ENCODE measurements at places on chromosomes 11 and 22. TPM values are rescaled to one million over a fixed set of nuclear protein-coding genes. Genes with fewer than 3 reads are reported as not detected.

PHF5A gene
- total RNA-seq: 69.2 TPM

SLC5A1 gene
- total RNA-seq: not detected

C11orf52 gene
- not detected for total RNA-seq

OVCH2 gene
- total RNA-seq: not detected

DDX25 gene
- 0.32 TPM for total RNA-seq

OR52W1 gene
- total RNA-seq: not detected

LGR4 gene
- 0.05 TPM for total RNA-seq

DNA sequence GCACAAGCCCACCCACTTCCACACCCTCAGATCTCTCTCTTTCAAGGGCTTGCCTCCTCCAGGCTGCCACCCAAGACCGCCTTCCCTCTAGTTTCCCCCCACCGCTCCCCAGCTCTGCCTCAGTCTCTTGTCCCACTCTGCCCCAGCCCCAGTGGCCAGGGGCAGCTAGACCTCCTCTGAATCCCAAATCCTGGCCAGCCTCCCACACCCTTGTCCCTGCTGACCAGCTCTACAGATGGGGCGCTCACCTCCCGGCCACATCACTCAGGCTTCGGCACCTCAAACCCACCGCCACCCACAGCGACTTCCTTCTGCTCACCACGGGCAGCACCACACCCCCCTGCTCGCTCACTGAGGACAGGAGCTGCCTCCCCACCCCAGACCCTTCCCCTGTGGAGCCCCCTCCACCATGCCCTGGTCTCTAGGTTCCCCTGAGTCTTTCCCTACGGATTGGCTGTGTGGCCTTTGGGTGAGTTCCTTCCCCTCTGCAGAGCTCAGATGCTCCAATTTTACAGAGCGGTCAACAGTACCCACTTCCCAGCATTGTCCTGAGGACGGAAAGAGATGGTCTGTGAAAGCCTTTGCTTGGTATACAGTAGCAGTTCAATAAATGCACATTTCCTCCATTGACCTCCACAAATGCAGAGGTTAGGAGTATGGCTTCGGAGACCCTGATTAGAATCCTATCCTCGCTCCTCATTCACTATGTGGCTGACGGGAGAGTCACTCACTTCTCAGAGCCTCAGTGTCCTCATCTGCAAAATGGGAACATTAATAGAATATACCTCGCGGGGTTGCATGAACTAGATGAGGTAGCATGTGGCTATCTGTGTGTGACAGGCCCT, 11.5 kb upstream of the SPI1 start:
- H3K36me3 ChIP-seq: no peaks in the 10 kb centered on the region
- H3K27ac ChIP-seq: no peak overlapping the region
- H3K4me3 ChIP-seq: no peak overlapping the region

DNA sequence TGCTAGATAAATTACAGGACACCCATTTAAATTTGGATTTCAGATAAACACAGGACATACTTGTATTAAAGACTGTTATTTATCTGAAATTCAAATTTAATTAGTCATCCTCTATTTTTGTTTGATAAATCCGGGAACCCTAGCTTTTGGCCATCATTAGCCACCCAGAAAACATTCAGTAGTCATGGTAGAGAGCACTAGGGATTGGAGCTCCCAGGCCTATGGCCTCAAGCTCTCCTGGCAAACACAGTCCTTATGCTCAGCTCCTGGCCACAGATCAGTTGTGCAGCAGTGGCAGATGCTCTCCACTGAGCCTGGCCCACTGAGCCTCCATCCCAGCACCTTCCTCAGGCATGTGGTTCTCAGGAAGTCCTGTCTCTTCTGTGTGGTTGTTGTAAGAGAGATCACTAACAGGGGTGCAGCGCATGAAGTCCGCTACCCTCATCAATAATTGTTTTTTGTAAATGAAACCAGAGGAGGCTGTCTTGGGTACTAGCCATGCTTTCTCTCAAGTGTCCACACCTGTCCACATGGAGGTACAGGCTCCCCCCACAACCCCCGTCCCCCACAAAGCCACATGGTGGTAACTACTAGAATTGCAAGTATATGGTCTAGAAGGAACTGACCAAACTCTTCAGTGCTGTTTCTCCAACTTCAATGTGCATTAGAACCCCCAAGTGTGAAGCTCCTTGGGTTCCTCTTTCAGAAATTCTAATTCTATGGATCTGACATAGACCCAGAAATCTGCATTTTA, 1.1 kb upstream of the IRAG1 start:
- no peak overlapping the region for H3K4me3 ChIP-seq
- peaks cover 17% of the 10 kb centered on the region for H3K27me3 ChIP-seq
- H3K4me1 ChIP-seq: no peaks in the 10 kb centered on the region
- no peak for DNase-seq

DNA sequence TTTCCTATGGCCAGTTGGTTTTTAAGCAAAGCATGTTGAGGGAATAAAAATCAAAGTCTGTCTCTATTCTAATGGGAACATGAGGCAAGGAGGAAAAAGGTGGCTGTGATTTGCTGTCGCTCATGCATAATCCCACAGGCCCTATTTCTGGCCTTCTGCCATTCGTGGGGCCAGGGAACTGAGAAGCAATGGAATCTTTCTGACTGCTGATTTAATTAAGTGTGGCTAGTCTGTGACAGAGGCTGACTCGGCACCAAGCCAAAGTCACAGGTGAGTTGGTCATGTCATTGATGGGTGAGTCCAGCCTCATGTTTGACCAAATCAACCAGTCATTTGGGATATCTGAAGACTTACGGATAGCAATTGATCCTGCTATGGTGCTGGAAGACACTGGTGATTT, 429.3 kb upstream of the CADM1 start:
- no peak for DNase-seq
- peaks cover 44% of the 10 kb centered on the region for H3K27me3 ChIP-seq
- no peaks in the 10 kb centered on the region for H3K36me3 ChIP-seq
- H3K4me1 ChIP-seq: no peaks in the 10 kb centered on the region
- no peak overlapping the region for H3K27ac ChIP-seq
- H3K4me3 ChIP-seq: no peak overlapping the region

DNA sequence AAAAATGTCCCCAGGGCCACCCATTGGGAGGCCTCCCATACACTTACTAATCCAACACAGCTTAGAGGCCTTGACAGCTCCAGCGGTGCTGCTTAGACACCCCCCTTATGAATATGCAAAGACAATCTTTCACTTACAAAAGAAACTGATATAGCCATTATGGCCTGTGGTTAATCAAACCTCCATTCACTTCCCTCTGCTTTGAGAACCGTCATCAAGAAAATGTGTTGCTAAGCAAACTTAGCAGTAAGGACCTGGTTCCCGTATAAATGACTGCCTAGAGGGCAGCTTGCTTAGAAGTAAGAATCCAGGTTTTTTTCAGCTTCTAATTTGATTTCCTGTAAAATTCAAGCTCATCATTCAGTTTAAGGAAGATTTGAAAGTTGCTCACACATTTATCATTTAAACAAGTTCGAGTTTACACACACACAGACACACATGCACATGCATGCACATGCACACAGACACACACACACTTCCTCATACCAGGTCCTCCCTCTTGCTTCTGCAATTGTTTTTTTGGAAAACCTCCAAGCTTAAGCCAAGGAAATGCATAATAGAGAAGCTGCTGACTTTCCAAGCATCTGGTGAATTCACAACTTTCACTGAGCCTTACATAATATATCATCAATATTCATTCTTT, 137.7 kb upstream of the BLID start:
- DNase-seq: no peak
- no peaks in the 10 kb centered on the region for H3K4me1 ChIP-seq
- H3K36me3 ChIP-seq: no peaks in the 10 kb centered on the region
- no peaks in the 10 kb centered on the region for H3K27me3 ChIP-seq
- H3K4me3 ChIP-seq: no peak overlapping the region
- no peak overlapping the region for H3K27ac ChIP-seq

DNA sequence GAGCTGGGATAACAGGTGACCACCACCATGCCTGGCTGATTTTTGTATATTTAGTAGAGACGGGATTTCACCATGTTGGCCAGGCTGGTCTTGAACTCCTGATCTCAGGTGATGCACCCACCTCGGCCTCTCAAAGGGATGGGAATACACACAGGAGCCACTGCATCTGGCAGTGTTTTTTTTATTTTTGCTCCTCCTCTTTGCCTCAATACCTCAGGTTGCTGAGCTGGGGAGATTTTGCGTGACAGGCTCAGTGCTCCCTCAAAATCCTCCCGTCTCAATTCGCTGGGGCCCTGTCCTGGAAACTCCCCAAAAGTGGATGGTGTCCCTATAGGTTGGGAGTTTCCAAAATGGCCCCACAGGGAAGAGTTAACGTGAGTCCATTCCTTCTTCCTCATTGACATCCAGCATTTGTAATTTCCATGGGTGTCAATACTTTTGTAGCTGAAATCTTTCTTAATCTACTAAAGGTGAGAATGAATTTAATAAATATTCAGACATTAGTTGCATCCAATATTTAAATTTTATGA, 71.8 kb downstream of the GGTLC2 start:
- no peak overlapping the region for H3K4me3 ChIP-seq
- no peak overlapping the region for H3K27ac ChIP-seq
- no peaks in the 10 kb centered on the region for H3K36me3 ChIP-seq
- peaks cover 12% of the 10 kb centered on the region for H3K4me1 ChIP-seq

- no peaks in the 10 kb centered on the region for H3K27me3 ChIP-seq
- no peaks in the 10 kb centered on the region for H3K4me1 ChIP-seq
- no peak for DNase-seq
- no peak overlapping the region for H3K27ac ChIP-seq
- no peaks in the 10 kb centered on the region for H3K36me3 ChIP-seq
Measured at GRCh38 chr11:122275508-122275907, 159.5 kb upstream of the BLID start.

GRCh38 chr11:90344546-90344945, 121.7 kb upstream of the CHORDC1 start:
- H3K27me3 ChIP-seq: no peaks in the 10 kb centered on the region
- no peaks in the 10 kb centered on the region for H3K36me3 ChIP-seq
- no peak overlapping the region for H3K4me3 ChIP-seq
- no peak overlapping the region for H3K27ac ChIP-seq
- H3K4me1 ChIP-seq: no peaks in the 10 kb centered on the region
- no peak for DNase-seq

DNA sequence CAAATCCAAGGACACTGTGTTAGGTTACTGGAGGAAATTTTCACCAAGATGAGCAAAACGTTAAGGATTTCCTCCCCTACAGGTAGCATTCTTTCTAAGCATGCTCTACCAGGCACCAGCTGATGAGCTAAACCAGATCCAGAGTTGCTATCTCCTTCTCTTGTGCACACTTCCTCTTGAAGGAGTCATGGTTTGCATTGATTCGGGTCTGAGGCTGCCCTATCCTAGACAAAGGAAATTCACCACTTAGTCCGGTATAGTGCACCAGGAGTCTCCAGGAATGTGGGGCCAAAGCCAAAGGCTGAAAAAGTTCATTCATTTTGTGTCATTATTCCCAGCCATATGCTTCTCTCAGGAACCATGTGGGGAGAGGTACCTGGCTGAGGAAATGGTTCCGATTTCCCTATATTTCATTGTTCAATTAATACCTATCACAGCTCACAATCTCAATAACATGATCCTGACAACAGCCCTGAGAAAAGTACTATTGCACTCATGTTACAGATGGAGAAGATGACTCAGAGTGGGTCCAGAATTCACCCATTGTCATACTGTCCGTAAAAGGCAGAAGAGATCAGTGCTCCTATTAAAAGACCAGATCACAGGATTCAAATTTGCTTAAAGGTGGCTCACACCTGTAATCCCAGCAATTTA, 39.1 kb downstream of the SLC35F2 start:
- peaks cover 12% of the 10 kb centered on the region for H3K4me1 ChIP-seq
- no peaks in the 10 kb centered on the region for H3K27me3 ChIP-seq
- peak overlapping the region; percentile 72 for H3K27ac ChIP-seq
- no peak overlapping the region for H3K4me3 ChIP-seq
- DNase-seq: no peak
- H3K36me3 ChIP-seq: peaks cover 2% of the 10 kb centered on the region

DNA sequence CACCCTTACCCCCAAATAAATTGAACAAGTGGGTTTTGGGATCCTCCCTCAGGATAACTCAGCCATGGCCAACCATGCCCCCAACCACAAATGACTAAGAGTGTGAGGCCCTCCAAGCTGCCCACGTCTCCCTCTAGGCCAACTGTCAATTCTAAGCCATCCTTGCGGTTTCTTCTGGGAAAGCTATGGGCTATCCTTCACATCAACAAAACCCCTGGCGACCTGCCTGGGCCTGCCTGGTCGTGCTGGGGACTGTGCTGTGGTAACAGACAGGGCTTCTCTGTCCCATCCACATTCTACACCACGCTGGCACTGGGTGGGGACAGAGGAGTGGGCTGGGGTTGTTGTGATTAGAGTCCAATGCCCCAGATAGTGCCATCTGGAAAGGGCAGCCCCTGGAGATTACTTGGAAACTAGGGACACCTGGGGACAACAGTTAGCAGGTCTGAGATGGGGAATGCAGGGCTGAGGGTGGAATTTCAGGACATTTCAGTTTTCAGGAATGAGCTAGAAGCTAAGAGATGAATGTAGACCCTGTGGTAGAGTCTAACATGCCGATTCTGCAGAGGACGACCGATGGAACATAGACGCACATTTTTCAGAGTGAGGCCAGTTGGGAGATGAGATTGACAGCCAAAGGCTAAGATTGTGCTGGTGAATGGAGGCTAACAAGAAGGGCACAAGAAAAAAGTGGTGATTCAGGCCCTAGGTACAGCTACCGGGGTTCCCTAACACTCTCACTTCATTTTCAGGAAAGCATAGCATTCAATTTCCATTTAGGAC, 131.9 kb downstream of the RASSF10 start:
- no peak overlapping the region for H3K4me3 ChIP-seq
- no peaks in the 10 kb centered on the region for H3K4me1 ChIP-seq
- H3K36me3 ChIP-seq: no peaks in the 10 kb centered on the region
